Germinal center (tissue), 1 donor: ENCODE measurements at places on chromosomes 11 and 22.

- DNase-seq = no peak
Observed at GRCh38 chr22:20305894-20306645, 13.8 kb downstream of the DGCR6L start.

DNA sequence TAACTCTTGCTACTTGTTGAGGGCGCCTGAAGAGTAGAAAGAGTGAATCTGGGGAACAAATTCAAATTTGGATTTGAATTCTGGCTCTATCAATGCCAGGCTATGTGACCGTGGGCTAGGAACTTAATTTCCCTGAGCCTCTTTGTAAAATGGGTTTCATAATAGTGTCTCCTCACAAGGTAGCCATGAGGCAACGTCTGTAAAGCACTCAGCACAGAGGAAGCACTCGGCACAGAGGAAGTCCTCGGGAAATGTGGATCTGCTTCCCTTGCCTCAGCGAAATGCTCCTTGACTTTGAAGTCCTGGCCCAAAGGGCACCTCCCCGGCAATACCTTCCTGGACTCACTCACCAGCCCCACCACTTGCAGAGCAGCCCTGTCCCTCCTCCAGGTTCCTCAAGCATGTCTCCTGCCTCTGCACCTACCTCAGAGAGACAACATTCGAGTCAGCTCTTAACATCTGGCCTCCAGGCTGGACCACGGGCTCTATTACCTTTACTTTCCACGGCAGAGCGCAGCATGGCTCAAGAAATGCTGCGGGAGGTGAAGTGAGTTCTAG lies 17.7 kb downstream of the CD6 start:
- DNase-seq = no peak

GRCh38 chr11:46541593-46542371 lies 52.0 kb downstream of the AMBRA1 start:
- no peak for DNase-seq

GRCh38 chr11:2196970-2197770 lies 25.6 kb upstream of the TH start:
- peak; percentile 68 for DNase-seq

DNA sequence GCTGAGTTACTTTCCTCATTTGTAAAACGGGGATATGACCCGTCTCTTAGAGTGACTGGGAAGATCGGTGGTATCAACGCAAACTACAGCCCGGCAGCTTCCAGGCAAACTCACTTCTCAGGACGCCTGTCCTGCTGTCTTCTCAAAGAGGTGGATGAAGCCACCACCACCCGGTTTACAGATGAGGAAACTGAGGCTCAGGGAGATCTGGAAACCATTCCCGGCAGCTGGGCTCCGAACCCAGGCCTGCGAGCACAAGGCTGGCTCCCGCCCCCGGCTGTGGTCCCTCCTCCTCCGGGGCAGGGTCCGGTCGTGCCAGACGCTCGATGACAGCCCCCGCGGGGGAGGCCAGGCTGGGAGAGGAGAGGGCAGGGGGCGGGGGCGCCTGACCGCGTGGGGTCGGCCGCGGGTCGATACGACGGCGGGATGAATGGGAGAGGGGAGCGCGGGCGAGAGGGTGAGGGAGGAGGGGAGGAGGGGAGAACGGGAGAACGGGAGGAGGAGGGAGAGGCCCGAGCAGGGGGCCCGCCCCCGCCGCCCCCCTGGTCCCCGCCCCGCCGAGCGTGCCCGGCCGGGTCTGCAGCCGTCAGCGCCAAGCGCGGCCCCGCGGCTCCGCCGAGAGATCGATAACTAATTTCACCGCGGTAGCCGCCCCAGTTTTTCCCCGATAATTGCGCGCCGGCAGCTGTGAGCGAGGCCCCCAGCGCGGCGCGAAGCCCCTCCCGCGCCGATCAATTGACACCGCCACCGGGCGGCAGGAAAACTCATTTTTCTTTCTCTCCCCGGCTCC lies 14.0 kb downstream of the IGLL1 start:
- DNase-seq = no peak

GRCh38 chr11:59671471-59671870 lies 2.6 kb upstream of the PATL1 start:
- no peak for DNase-seq

DNA sequence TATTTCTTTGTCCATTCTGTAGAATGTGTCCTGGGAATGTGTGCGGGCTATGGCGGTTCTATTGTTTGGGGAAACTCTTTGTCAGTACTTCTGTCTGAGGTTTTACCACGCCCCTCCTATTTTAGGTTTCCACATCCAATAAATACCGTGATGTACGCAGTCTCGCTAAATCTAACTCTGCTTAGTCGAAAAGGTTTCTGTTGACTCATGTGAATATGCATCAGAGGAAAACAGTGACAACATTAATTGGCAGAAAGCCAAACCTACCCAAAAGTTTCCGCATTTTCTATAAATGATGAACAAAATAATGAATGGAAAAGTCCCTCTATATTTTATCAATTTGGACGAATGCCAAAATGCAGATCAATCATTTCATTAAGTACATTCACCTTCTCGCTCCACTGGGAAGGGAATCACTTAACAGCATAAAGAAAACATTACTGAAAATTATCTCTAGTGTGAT lies 143.4 kb downstream of the MAML2 start:
- no peak for DNase-seq

DNA sequence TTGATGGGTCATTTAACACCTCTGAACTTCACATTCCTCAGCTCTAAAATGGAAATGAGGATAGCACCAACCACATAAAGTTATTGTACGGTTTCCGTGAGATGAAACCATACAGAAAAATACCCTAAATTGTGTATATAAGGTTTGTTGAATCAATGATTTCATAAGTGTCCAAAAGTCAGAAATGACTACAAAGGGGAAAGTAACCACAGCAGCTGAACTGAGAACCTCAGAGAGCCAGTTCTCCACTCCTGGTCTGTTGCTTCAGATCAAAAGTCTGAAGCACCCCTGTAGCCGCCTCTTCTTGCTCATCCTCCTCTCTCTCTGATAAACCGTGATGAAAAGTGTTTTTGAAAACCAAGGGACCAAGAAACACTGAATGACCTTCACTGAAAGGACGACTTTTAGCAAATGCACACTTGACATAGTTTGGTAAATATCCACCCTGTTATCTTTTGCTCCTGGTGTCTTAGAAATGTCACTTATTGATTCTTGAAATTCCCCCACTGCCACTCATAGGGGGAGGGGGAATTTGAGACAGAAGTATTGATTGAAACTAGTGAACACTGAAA lies 194.5 kb downstream of the NAV2 start:
- no peak for DNase-seq
